ENCODE measurements at places on chromosomes 2 and 18.

DNA sequence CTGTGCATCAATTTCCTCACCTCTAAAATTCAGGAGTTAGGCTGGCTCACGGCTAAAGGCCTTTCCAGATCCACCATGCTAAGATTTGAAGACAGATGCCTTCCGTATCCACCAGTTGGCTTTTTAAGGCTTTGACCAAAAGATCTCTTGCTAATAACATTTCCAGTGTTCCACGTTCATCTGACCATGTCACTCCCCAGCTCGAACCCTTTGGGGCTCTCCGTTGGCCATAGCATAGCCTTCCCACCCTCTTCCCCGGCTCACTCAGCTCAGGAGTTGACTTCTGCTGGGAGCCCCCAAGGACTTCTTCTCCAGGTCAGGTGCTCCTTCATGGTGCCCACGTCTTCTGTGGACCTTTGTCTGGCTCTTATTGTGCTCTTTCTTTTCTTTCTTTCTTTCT, 53.3 kb downstream of the MYCN start:
- DNase-seq = no peak

DNA sequence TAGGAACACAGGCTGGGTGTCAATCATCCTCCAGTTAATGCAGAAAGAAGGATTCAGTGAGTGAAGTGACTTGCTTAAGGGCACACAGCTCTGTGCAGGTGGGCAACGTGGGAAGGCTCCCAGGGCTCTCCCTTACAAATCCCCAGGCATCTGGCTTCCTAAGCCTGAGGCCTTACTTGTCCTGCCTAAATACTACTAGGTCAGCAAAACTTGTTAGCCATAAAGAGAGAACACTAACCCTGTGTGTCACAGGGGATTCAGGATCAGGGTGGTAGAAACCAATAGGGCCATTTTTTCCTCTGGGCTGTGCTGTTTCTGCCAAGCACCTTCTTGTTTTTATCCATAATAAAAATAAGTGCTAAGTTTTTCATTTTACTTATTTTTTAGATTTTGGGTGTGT, 55.0 kb downstream of the GATA6 start:
- DNase-seq = no peak

DNA sequence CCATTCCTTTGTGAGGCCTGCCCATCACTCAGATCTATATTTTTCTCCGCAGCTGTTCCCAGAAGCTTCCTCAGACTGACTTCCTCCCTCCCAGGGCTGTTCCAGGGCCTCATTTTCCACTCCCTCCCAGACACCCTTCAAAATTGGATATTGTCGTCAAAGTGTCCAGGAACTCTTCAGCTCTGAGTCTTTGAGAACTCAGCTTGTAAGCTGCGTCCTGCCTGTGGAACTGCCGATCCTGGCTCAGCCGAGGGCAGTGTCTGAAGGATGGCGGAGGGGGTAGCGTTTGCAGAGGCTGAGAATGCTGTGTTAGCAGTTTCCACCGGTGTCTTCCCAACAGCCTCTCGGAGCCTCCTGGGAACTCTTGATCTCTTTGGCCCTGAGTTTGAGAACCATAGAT, 27.1 kb downstream of the NCK2 start:
- DNase-seq = no peak

- no peak for DNase-seq
Measured at GRCh38 chr18:26711756-26712155, 153.8 kb downstream of the AQP4 start.

GRCh38 chr2:84676295-84676694, 160.0 kb downstream of the DNAH6 start:
- no peak for DNase-seq

DNA sequence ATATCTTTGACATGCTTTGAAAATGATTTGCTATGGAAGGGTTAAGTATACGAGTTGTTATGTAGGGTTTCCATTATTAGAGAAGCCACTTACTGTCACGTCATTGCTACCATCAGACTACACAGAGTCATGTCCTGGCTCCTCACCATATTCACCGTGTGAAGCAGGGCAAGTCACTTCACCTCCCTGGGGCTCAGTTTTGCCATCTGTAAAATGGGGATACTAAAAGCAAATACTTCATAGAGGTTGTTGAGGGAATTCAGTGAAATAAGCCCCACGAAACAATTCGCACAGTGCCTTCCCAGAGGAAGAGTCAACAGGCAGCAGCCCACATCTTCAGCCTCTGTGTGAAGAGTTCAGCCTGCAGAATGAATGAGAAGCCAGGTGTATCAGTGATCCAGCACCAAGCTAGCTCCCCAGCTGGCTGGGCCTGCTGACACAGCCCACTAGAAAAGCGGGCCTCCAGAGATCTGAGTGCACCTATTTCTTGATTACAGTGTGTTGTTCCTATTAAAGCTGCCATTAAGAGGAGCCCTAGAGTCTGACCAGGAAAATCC, 3.4 kb downstream of the DIPK1C start:
- no peak for DNase-seq

Data from activated CD4-positive, alpha-beta T cell treated with anti-CD3 and anti-CD28 coated beads, Interleukin-2, amount 50 U/mL, for 24 hours (primary cell).